ENCODE measurements at places on chromosomes 5 and 9.

GRCh38 chr9:36867672-36868471 lies 166.2 kb downstream of the PAX5 start:
- no peak for DNase-seq

DNA sequence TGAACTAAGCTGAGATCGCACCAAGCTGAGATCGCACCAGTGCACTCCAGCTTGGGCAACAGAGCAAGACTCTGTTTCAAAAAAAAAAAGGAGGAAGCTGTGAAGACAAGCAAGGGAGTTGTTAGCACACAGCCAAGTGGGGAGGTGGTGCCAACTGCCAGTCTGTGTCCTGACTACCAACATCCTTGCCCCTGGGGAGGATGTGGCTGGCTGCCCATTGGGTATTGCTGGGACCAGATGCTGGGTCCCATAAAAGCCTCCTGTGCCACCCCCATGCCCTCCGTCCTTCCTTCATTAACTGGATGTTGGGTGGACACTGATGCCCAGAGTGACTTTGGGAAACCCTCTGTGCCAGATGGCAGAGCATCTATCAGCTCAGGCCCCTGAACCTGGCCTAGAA lies 157.1 kb upstream of the COL5A1 start:
- DNase-seq = no peak

DNA sequence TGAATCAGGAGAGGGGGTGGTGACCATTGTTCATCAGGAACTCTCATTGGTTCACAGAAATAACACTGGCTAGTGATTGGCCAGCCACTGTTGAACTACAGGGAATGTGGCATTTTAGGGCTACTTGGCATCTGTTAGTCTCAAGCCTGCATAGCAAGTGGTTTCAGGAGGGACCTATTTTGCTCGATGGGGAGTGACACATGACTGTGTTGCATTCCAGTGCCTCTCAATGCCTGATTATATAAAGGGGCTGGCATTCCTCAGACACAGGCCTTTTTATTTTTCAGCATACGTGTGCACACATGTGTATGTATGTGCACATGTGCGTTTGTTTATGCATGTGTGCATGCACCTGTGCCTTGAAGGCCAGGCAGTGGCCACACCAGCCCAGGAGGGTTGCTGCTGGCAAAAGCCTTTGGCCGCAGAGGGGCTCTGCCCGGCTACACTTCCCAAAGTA lies 23.2 kb downstream of the FGD3 start:
- DNase-seq = no peak

DNA sequence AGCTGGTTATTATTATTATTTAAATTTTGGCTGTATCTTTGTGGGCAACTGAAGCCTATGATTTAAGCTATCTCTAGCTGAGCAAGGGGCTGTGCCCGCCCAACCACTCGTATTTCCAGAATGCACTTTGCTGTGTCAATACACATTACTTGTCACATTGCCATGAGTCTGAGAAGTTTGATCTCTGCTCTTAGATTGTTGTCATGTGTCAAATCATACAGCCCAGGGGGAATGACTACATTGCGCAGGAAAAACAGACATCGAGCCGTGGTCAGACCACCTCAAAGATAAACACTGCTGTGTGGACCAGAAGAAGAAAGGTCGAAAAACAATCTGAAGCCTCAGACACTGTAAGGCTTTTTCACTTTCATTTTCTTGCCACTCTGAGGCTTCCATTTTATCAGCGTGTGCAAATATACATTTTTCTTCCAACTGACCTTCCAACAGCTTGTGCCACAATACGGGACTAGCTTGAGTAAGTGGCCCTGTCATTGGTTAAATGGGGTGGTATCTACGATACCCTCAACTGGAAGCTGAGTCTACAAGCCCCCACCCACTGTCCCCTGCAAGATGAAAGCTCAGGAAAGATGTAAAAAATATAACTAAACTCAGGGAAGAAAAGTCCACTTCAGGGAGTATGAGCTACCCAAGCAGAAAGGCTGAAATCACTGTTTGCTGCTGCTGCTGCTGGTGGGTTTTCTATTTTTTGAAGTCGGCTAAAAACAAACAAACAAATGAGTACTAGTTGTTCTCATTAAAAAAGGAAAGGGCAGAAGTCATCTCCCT lies 603.0 kb downstream of the BNC2 start:
- no peak for DNase-seq

- no peak for DNase-seq
These were observed 31.5 kb upstream of the SEMA4D start for GRCh38 chr9:89529243-89530035.

- no peak for DNase-seq
These were observed 630.4 kb downstream of the PRELID2 start for GRCh38 chr5:145204743-145205142.

- no peak for DNase-seq
These were observed 59.4 kb upstream of the DNAH5 start for GRCh38 chr5:14003936-14004335.

GRCh38 chr9:4832786-4833579 lies 40.2 kb downstream of the RCL1 start:
- DNase-seq = no peak

GRCh38 chr9:37955781-37956422 lies 52.0 kb upstream of the SLC25A51 start:
- no peak for DNase-seq

GRCh38 chr9:123375469-123376132 lies 19.6 kb downstream of the CRB2 start:
- DNase-seq = no peak

DNA sequence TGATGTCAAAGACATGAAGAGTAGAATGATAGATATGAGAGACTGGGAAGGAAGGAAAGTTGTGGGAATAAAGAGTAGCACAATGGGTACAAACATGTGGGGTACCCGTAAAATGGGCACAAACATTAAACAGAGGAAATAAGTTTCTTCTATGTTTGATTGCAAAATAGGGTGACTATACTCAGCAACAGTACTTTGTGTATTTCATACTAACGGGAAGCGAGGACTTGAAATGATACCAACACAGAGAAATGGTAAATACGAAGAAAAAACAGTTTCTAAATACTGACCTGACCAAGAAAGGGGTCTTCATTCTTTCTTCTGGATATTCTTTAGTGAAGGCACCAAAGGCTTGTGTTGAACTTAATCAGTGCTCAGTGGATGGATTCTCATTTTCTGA lies 31.1 kb downstream of the ATP6V0E1 start:
- no peak for DNase-seq

- no peak for DNase-seq
These were observed 714.6 kb downstream of the SEMA5A start for GRCh38 chr5:8831251-8831650.

DNA sequence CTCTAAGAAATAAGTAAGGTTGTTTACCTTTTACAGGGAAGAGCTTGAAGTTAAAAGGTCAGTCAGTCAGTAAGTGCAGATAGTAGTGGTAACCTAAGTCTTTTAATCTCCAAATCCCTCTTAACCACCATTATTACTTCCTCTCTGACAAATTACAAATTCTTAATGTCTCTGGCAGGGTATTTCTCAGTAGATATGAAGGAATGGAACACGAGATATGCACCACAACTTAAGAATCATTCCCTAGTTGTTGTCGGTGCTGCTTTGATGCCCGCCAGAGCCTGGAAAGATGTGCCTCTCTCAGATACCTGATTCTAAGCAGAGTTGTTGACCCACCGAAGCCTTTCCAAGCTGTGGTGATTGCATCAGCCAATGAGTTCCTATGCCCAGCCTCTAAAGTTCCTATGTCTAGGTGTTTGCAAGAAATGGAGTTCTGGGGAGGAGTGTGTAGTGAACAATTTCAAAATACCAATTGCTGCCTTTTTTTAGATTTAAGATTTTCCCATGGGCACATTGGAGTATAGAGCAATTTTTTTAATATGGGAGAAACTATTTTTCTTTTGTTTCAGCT lies 78.5 kb downstream of the CD180 start:
- no peak for DNase-seq

- DNase-seq = no peak
These were observed 121.5 kb downstream of the MVB12B start for GRCh38 chr9:126448136-126448535.

- no peak for DNase-seq
These were observed 72.0 kb upstream of the IQGAP2 start for GRCh38 chr5:76331126-76331525.

DNA sequence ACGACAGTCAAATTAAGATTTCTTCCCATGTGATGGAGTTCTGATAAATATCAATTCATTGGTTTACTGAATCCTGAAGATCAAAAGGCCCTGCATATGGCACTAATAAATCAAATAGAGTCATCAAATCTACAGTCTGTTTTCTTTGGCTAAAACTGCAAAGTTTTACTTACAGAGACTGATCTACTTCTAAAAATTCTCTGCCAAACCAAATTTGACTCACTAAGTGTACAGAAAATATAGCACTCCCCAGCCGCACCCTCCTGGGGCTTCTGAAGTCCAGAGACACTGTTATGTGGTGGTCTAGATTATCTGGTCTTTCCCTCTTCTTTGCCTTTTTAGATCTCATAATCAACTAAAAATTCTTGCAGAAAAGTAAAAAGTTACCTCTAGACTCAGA lies 237.7 kb downstream of the MLLT3 start:
- DNase-seq = no peak

- DNase-seq = no peak
These were observed 104.1 kb downstream of the TLE1 start for GRCh38 chr9:81585191-81585763.

GRCh38 chr9:136178773-136179075 lies 26.2 kb downstream of the LHX3 start:
- no peak for DNase-seq

DNA sequence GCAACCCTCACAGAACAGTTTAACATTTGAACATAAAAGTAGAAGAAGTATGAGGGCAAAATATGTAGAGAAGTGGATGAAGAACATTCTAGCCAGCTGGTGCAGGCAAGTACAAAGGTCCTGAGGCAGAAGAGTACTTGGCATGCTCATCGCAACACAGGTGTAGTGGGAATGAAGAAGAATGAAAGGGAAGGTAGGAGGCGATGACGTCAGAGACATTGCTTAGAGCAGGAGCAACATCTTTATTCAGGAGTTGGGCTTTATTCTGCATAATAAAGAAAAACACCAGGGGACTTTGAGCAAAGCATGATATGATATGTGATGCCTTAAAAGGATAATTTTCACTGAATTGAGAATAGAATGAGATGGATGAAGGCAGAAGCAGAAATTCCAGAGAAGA lies 570.6 kb upstream of the CDH9 start:
- DNase-seq = no peak

DNA sequence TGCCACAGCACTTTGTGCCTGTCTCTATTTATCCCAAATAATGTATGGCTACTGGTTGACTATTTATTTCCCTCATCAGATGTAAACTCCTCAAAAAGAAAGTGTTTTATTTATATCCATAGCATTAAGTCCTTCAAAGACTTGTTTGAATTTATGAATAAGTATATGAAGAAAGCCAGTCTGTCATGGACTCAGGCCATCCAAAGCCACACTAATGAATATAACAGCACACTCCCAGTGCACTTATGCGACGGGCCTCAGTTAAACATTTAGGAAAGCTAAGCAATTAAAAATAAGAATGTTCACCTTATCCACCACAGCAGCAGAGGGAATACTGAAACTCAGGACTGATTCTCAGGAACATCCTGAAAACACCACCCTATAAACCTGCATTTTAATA lies 77.5 kb downstream of the DENND1A start:
- no peak for DNase-seq

- no peak for DNase-seq
These were observed 3.1 kb upstream of the FCN2 start for GRCh38 chr9:134877541-134877940.

- DNase-seq = no peak
These were observed 62.4 kb downstream of the GALNT12 start for GRCh38 chr9:98869866-98870265.

DNA sequence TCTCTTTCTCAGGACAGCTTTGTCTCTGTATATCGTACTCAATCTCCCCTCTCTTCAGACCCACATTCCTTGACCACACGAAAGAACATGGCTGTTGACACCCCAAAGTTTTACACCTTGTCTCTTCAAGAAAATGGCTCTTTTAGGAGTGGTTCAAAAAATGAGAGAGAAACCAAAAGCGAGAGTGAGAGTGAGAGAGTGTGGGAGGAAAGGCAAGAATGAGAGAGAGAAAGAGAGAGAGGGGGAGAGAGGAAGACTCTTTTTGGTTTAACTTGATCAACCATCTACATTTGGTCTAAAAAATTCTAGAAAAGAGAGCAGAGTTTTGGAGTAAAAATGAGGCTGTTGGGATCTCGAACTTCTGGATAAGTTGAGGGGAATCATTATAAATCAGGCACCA lies 581.8 kb upstream of the WWC1 start:
- no peak for DNase-seq

GRCh38 chr5:4542145-4542778 lies 597.9 kb upstream of the ADAMTS16 start:
- DNase-seq = no peak

DNA sequence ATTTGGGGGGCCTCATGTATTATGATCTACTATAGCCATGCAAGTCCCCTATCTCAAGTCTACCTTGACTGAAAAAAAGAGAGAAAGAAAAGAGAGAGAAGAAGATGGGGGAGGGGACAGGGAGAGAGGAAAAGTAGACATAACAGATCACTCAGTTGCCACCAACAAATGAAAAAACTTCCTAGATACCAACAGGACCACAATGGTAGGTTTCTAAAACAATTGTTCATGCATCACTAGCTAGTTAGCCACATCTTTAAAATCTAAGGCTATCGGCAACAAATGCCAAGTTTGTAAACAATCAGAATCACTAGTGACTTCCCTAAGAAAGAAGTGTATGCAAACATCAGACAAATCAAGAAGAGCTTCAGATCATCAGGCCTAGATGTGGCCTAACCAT lies 328.2 kb downstream of the BNC2 start:
- no peak for DNase-seq

- DNase-seq = no peak
These were observed 5.3 kb downstream of the FBXW2 start for GRCh38 chr9:120787933-120788332.

DNA sequence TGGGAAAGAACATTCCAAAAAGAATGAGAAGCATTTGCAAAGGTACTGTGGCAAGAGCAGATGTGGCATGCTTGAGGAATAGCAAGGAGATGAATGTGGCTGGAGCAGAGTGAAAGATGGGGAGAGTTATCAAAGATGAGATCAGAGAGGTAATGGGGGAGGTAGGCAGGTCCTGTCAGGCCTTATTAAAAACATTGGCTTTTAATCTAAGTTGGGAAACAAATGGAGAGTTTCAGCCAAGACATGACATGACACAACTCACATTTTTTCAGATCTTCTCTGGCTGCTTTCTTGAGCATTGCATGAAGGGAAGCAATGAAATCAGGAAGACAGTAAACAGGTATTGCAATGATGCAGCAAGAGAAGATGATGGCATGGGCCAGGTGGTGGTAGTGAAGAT lies 120.3 kb downstream of the MUSK start:
- DNase-seq = no peak

GRCh38 chr5:164048359-164048926 lies 543.0 kb downstream of the MAT2B start:
- DNase-seq = no peak

- no peak for DNase-seq
These were observed 71.2 kb downstream of the C9orf50 start for GRCh38 chr9:129549684-129550083.

DNA sequence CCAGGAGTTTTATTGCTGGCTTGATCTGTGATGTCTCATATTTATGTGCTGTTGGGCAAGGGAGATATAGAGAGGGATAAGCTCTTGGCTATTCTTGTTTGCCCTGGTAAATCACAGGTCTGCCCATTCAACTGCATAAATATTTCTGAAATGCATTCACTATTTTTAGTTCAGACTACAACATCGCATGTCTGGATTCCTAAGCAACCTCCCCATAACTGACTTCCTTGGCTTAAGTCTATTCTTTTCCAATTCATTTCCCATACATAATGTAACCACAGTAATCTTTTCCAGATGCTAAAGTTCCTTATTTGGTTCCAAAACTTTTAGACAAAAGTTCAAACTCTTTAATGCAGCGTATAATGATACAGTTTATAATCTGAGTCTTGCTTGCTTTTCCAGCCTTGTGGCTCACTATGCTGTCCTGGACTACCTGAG lies 321.4 kb upstream of the ACTBL2 start:
- no peak for DNase-seq

All from left renal pelvis (tissue), 4 donors.